ENCODE measurements at places on chromosomes 2 and 18. TPM values are rescaled to one million over a fixed set of nuclear protein-coding genes. Genes with fewer than 3 reads are reported as not detected.
A peak's percentile ranks its signal among the peaks of the same experiment; 100 is the strongest.

DNA sequence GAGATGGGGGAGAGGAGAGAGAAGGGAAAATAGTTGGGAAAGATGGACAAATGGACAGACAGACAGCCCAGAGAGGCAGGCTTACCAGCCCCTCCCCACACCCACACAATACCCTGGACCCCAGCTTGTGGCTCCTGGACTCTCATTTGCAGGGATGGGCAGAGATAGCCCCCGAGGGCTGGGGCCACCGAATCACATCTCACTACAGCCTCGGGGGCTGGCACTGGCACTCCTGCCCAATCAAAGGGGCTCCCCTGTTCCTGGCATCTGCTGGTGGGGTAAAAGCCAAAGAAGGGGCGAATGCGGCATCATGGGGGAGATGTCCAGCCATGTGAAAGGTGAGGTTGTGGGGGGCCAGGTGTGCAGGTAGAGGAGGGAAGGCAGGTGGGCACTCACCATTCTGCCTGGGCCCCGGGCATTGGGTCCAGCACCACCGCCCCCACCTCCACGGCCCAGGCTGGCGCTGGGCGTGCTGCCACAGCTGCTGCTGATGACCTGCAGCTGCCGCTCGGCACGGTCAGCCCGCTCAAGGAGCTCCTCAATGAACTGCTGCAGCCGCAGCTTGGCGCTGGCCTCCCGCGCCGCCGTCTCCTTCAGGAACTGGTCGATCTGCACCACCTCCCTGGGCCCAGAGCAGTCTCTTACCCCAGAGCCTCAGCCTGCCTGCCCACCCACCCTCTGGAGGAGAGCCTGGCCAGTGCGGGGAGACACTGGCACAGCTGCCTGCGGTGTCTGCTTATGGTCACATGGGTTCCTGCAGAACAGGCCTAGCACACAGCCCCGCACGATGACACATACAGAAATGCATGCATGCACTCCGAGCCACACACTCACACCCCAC, 18.0 kb downstream of the FBXO41 start:
- peaks cover 36% of the 10 kb centered on the region for H3K27me3 ChIP-seq
- H3K4me1 ChIP-seq = peaks cover 14% of the 10 kb centered on the region
- H3K27ac ChIP-seq = no peak overlapping the region
- no peak overlapping the region for H3K4me3 ChIP-seq
- no peak for DNase-seq
- H3K36me3 ChIP-seq = no peaks in the 10 kb centered on the region

DNA sequence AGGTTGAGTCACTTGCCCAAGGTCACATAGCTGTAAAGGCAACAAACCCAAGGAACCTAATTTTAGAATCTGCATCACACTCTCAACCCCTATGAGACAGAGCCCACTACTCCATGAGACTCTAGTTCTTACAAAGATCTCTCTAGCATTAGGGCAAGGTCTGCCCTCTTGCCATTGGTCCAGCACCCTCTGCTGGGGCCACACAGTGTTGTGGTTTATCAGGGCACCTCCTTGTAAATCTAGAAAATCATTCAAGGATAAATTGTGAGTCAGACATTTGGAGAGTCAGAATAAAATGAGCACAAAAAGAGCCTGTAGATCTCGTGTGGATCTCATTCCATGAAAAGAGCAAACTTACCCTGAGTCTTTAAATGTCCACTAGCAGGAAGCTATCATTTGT, 91.2 kb downstream of the SLC8A1 start:
- no peaks in the 10 kb centered on the region for H3K36me3 ChIP-seq
- H3K4me3 ChIP-seq = no peak overlapping the region
- peak; percentile 21 for DNase-seq
- no peak overlapping the region for H3K27ac ChIP-seq
- no peaks in the 10 kb centered on the region for H3K27me3 ChIP-seq

DNA sequence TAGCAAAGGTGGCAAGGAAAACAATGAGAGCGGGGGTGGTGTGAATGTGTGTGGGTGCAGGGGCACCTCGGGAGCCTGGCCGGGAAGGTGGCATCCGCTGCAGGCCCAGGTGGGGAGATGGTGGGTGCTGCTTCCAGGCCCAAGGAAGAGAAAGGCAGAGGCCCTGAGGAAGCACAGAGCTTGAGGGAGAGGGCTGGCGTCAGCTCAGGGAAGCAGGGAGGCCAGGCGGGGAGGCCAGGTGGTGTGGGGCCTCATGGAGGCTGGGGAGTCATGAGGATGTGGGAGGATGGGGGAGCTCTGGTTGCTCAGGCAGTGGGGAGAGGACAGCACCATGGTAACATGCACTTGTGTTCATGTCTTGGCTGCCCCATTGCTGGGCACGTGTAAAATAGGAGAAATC, 43.3 kb downstream of the AGAP1 start:
- H3K4me3 ChIP-seq = no peak overlapping the region
- no peak for DNase-seq
- peaks cover 64% of the 10 kb centered on the region for H3K4me1 ChIP-seq
- peak overlapping the region; percentile 83 for H3K27ac ChIP-seq
- H3K27me3 ChIP-seq = no peaks in the 10 kb centered on the region
- H3K36me3 ChIP-seq = no peaks in the 10 kb centered on the region

DNA sequence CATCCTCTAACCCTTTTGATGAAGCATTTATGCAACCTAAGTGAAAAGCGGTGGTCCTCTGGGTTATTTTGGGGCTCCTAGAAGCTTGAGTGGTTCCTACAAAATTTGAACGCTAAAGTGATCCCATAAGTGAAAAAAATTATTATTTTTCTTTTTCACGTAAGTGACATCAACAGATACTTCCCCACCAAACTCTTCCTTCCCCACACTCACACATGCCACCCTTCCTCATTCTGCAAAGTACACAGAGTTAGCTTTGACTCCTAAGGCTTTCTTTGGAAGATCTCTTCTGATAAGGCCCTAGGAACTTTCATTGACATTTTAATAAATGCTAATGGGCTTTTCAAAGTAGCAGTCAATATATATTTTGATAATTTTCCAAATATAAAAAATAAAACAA, 109.7 kb downstream of the DOCK10 start:
- peaks cover 9% of the 10 kb centered on the region for H3K27me3 ChIP-seq
- H3K36me3 ChIP-seq = no peaks in the 10 kb centered on the region
- peaks cover 38% of the 10 kb centered on the region for H3K4me1 ChIP-seq
- H3K27ac ChIP-seq = no peak overlapping the region
- DNase-seq = no peak

The MAL gene
- total RNA-seq = 0.22 TPM

GRCh38 chr18:35573531-35573930, 8.0 kb upstream of the GALNT1 start:
- no peaks in the 10 kb centered on the region for H3K4me1 ChIP-seq
- peaks cover 8% of the 10 kb centered on the region for H3K36me3 ChIP-seq
- H3K27ac ChIP-seq = no peak overlapping the region
- DNase-seq = no peak
- H3K4me3 ChIP-seq = no peak overlapping the region

- no peak for DNase-seq
- H3K27me3 ChIP-seq = no peaks in the 10 kb centered on the region
- peak overlapping the region; percentile 40 for H3K27ac ChIP-seq
- H3K4me1 ChIP-seq = peaks cover 86% of the 10 kb centered on the region
- no peak overlapping the region for H3K4me3 ChIP-seq
These were observed 67.4 kb downstream of the BCL11A start for GRCh38 chr2:60486067-60486466.

The PSMD14 gene
- 71.0 TPM for total RNA-seq

GRCh38 chr18:48142994-48143393, 212.5 kb upstream of the SMAD2 start:
- H3K4me1 ChIP-seq = peaks cover 30% of the 10 kb centered on the region
- peaks cover 20% of the 10 kb centered on the region for H3K27me3 ChIP-seq
- H3K36me3 ChIP-seq = no peaks in the 10 kb centered on the region
- DNase-seq = no peak
- no peak overlapping the region for H3K27ac ChIP-seq

The DSG4 gene
- total RNA-seq = not detected

The CD28 gene
- total RNA-seq = 0.11 TPM

The DSC3 gene
- 2.1 TPM for total RNA-seq

- peaks cover 73% of the 10 kb centered on the region for H3K27me3 ChIP-seq
- peaks cover 4% of the 10 kb centered on the region for H3K36me3 ChIP-seq
- no peak overlapping the region for H3K27ac ChIP-seq
These were observed 4.6 kb downstream of the PTGR3 start for GRCh38 chr18:75204269-75204731.

The RNF103 gene
- total RNA-seq = 6.8 TPM

- peaks cover 11% of the 10 kb centered on the region for H3K4me1 ChIP-seq
- DNase-seq = no peak
- no peaks in the 10 kb centered on the region for H3K27me3 ChIP-seq
- no peak overlapping the region for H3K4me3 ChIP-seq
These were observed 52.6 kb downstream of the CXCR4 start for GRCh38 chr2:136065384-136065783.

The CRYGD gene
- total RNA-seq = 6.3 TPM

- DNase-seq = no peak
- H3K4me1 ChIP-seq = peaks cover 67% of the 10 kb centered on the region
- H3K27me3 ChIP-seq = no peaks in the 10 kb centered on the region
- peaks cover 22% of the 10 kb centered on the region for H3K36me3 ChIP-seq
- peak overlapping the region; percentile 26 for H3K4me3 ChIP-seq
These were observed 77.1 kb downstream of the SPATS2L start for GRCh38 chr2:200383380-200384110.

The CYP27A1 gene
- total RNA-seq = 9.3 TPM

DNA sequence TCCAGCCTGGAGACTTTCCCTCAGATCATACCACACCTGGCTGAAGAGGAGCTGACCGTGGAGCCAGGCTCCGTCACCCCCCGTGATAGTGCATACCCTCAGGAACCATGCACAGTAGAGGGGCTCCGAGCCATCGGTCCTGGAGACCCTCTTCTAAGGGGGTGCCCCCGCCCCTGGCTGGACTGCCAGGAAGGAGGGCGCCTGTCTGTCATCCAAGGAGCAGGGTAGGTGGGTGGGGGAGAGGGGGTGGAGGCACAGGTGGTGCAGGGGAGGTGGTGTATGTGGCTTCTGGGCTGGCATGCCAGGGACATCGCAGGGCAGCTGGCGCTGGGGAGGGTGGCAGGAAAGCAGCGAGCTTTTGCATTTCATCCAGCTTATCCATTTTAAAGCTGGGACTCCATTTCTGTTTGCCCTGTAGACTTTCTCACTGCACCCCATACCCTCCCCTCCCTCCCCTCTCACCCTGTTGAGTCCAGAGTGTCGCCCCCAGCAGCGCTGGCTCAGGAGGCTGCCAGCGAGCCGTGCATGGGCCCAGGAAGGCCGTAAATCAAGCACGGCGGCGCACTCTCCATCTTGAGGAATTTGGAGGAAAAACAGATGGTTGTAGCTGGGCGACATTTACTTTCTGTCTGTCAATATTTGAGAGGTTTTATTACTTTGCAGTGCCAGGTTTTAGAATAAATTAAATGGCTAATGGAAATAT, 56.2 kb upstream of the HS6ST1 start:
- peaks cover 17% of the 10 kb centered on the region for H3K4me1 ChIP-seq
- no peak overlapping the region for H3K4me3 ChIP-seq
- no peak overlapping the region for H3K27ac ChIP-seq
- peaks cover 3% of the 10 kb centered on the region for H3K27me3 ChIP-seq
- peak; percentile 3 for DNase-seq
